ENCODE measurements at places on chromosomes 16 and 17. TPM values are rescaled to one million over a fixed set of nuclear protein-coding genes. Genes with fewer than 3 reads are reported as not detected.

Gene TMEM204
- 27.1 TPM for total RNA-seq

GRCh38 chr16:70582280-70582978, 58.8 kb downstream of the SF3B3 start:
- DNase-seq, result no peak

DNA sequence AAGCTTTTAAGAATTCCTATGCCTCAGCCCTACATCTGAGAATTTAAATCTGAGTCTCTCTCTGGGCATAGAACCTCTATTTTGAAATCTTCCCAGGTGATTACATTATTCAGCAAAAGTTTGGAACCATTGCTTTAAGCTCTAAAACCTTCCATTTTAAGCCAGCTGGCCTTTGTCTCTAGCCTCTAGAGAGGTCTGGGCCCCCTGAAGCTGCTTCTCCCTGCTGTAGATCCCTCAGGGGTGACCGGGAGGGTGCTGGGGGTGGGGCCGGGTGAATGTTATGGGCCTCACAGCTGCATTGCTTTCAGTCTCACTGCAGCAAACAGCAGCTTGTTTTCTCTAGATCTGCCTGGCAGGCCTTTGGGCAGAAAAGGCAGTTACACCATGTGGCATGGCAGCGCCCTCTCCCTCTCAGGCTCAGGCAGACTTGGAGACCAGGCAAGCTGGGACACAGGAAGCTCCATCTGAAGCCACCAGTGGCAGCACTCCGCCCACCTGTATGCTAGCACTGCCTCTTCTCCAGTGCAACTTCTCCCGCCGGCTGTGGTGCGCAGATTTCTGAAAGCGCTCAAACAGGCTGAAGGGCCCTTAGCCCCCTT, 66.3 kb downstream of the MPRIP start:
- DNase-seq, result no peak

Gene ZNF785
- 10.9 TPM for total RNA-seq

- peak; percentile 39 for DNase-seq
Observed at GRCh38 chr17:33750943-33751701, 458.0 kb upstream of the ASIC2 start.

DNA sequence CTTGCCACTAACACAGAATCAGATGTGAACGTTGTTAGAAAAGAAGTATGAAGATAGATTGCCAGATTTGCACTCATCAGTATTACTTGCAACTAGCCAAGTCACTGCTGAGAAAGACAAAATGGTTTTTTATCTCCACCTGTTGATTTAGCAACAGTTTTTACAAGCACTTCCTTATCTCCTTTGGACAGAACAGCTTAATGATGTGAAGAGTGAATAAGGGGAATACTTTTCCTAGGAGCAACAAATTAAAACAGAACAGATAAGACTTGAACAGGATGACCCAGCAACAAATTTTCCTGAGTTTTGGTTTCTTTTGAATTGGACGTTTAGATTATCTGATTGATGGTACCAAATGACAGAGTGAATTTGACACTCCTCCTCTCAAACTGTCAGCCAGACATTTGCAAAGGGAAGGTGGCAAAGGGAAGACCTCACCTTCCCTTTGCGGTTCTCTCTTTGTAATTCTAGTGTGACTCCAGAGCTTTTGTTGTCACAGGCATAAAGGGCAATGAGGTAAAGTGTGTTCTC, 130.6 kb downstream of the NLK start:
- no peak for DNase-seq

- DNase-seq, result no peak
Observed at GRCh38 chr17:37530420-37530819, 40.7 kb downstream of the DUSP14 start.

DNA sequence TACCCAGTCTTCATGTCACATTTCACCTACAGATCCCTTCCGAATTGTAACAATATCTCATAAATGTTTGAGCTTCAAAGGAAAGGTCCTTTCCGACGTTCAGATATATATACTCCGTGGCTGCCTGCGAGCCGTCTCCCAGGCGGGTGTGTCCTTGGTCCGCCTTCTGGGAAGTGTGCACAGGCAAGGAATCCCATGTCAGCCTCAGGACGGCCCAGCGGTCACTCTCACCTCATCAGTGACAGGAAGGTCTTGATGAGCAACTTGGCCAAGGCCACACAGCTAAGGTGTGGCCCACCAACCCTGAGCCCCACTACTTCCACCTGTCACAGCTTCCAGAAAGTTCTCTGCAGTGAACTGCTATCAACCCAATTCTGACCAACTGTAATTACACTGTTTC, 4.3 kb downstream of the LMF1 start:
- no peak for DNase-seq

DNA sequence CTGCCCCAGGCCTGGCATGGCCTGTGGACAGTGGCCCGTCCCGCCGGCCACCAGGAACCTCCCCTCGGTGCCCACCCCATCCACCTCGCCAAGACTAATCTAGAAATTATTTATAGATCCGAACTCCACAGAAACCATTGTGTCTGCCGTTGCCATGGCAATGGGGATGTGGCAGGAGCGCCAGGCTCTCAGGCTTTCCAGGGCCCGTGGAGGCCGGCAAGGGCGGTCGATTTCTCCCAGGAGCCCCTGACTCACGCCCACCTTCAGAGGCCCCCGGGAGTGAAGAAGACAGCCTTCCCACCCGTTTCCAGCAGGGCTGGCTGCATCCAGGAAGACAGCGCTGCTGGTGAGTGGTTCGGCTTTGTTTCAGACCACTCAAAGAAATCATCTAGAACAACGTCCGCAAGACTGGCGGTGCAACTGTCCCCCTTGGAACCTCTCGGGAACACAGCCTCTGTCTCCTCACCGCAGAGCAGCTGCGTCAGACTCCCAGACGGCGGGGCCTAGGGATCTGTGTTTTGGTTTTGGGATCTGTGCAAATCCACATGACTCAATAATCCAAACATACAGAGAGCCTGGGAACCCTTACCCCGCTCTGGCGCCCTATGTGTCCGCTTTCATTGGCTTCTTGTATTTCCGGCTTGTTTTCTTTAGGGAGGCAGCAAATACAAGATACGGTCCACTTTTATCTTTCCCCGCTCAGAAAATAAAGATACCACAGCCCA, 48.5 kb upstream of the ZCCHC14 start:
- peak; percentile 20 for DNase-seq

Gene XYLT1
- total RNA-seq, result 9.1 TPM

DNA sequence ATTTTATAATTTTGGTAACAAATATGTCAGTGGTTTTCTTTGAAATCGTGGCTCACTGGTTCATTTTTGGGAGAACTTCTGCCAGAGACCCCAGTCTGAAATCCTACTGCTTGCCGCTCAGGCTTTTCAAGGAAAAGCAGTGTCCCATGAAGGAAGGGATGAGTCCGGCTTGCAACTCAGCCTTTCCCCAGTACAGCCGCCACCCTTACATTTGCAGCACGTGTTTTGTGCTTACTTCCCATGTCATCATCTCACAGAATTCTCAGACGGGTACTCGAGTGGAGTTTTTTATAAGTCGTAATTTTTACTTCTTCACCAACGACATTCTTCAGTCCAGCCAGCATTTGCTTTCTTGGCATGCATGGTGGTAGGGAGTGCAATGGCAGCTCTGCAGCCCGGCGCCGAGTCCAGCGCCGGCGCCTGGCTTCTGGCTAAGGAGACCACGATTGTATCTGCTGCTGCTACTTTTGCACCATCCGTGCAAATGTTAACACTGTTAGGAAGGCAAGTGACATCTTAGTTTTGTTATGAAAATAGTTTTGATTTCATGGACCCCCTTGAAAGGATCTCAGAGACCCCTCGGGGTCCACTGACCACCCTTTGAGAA, 111.0 kb downstream of the AMFR start:
- no peak for DNase-seq

DNA sequence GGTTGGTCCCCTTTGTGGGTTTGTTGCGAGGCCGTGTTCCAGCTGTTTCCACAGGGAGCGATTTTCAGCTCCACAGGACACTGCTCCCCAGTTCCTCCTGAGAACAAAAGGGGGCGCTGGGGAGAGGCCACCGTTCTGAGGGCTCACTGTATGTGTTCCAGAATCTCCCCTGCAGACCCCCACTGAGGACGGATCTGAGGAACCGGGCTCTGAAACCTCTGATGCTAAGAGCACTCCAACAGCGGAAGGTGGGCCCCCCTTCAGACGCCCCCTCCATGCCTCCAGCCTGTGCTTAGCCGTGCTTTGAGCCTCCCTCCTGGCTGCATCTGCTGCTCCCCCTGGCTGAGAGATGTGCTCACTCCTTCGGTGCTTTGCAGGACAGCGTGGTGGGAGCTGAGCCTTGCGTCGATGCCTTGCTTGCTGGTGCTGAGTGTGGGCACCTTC, 27.3 kb upstream of the STH start:
- no peak for DNase-seq

Gene RAPGEFL1
- total RNA-seq, result 5.7 TPM

GRCh38 chr16:86584071-86584685, 5.8 kb downstream of the FOXL1 start:
- DNase-seq, result no peak

Gene CCL8
- total RNA-seq, result not detected

Gene MFAP4
- not detected for total RNA-seq

Gene CCL2
- 6.6 TPM for total RNA-seq

Gene RIPOR1
- total RNA-seq, result 27.4 TPM

All from CD8-positive, alpha-beta memory T cell (primary cell).